Left ventricle myocardium superior (tissue), 1 donor: ENCODE measurements at places on chromosomes 6 and 20. TPM values are rescaled to one million over a fixed set of nuclear protein-coding genes. Genes with fewer than 3 reads are reported as not detected.

The DZANK1 gene
- total RNA-seq: 0.50 TPM

The TMX4 gene
- total RNA-seq: 120 TPM

The IL20RA gene
- 7.2 TPM for total RNA-seq

The COX4I2 gene
- 10.1 TPM for total RNA-seq

The UBE2J1 gene
- total RNA-seq: 13.6 TPM

The SEMG2 gene
- total RNA-seq: not detected

The SLC17A2 gene
- not detected for total RNA-seq

The PAK5 gene
- total RNA-seq: not detected

The RBBP9 gene
- 5.1 TPM for total RNA-seq

The GGTLC1 gene
- not detected for total RNA-seq

The SRSF6 gene
- 56.5 TPM for total RNA-seq

The PACRG gene
- 8.2 TPM for total RNA-seq

The PSMB8 gene
- 16.2 TPM for total RNA-seq
